ENCODE measurements at places on chromosomes 3 and 15. TPM values are rescaled to one million over a fixed set of nuclear protein-coding genes. Genes with fewer than 3 reads are reported as not detected.

The PYGO1 gene
- total RNA-seq = 17.3 TPM

DNA sequence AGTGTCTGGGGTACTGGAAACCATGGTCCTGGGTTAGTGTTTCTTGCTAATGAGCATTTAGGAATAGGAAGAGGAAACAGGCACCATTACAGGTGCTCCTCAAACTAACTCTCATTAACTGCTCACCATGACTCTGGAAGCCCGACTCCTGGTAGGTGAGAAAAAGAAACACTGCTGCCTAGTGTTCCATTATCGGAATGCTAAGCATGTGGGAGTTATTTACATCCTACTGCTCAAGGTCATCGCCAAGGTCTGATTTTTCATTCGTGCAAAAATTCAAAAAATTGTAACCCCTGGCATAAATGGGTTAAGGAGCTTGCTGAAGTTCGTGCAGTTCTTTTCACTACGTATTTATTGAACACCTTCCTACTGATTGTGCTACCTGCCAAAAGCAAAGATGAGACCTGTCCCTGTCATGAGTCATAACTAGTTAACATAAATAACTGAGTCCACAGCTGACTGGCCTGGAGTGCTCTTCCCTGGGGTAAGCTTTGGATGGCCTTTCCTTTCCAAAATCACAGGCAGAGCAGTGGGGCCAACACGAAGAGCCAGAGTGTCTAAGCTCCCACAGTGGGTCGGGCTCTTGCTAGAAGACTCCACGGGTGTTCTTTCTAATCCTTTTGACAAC is 22.7 kb upstream of the PAQR5 start:
- H3K4me3 ChIP-seq = no peak overlapping the region
- peaks cover 5% of the 10 kb centered on the region for H3K27me3 ChIP-seq
- no peaks in the 10 kb centered on the region for H3K4me1 ChIP-seq
- H3K36me3 ChIP-seq = no peaks in the 10 kb centered on the region

DNA sequence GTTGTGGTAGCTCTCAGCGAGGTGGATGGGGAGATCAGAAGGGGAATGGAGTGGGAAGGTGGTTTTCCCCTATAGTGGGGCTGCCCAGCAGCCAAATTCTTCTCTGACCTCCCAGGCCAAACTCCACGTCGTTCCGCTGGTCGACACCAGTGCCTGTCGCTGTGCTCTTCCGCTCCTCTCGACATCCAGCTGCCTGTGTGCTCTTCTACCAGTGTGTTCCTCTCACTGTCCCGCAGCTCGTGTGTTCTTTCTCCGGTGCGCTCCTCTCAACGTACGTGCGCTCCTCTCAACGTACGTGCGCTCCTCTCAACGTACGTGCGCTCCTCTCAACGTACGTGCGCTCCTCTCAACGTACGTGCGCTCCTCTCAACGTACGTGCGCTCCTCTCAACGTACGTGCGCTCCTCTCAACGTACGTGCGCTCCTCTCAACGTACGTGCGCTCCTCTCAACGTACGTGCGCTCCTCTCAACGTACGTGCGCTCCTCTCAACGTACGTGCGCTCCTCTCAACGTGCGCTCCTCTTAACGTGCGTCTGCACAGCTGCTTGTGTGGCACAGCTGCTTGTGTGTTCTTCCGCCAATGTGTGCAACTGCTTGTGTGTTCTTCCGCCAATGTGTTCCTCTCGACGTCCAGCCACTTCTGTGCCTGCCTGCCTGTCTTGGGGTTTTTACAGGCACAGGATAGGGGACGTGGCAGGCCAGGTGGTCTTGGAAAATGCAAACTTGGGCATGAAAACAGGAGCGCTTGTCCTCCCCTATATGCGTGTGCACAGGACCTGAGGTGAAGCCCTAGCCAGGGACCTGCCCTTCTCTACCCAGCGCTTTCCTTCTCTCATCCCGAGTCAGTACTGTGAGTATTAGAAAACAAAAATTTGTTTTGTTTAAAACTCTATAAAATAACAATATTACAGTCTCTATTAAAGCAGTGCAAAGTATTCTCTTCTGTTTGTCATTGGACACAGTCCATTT is 991.1 kb downstream of the GBE1 start:
- ATAC-seq = no peak
- H3K4me1 ChIP-seq = no peaks in the 10 kb centered on the region
- H3K27ac ChIP-seq = no peak overlapping the region
- no peaks in the 10 kb centered on the region for H3K36me3 ChIP-seq

- H3K36me3 ChIP-seq = no peaks in the 10 kb centered on the region
- H3K4me3 ChIP-seq = no peak overlapping the region
- peaks cover 5% of the 10 kb centered on the region for H3K4me1 ChIP-seq
- H3K27me3 ChIP-seq = peaks cover 10% of the 10 kb centered on the region
- no peak overlapping the region for H3K27ac ChIP-seq
Measured at GRCh38 chr15:43225201-43225949, 4.6 kb upstream of the EPB42 start.

The ARL6 gene
- total RNA-seq = 7.3 TPM

DNA sequence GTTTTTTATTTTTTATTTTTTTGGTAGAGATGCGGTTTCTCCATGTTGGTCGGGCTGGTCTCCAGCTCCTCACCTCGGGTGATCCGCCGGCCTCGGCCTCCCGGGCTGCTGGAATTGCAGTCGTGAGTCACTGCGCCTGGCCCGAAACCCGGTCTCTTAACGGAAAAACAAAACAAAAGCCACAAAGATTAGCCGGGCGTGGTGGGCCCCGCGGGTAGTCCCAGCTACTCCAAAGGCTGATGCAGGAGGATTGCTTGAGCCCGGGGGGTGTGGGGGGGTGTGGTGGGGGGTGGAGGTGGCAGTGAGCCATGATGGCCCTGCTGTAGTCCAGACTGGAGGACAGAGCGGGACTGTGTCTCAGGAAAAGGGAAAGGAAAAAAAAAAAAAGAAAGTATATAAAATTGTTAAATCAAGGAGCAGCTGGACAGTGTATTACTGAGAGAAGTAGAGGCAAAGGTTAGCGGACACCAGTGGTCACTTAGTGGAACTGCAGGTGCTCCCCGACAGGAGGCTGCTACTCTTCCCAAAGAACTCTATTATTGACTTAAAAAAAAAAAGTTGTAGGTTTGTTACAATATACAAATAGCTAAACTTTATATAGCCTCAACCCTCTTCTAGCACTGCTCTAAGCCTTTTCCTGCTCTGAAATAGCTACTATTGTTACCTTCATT is 30.3 kb upstream of the TUBGCP5 start:
- peaks cover 28% of the 10 kb centered on the region for H3K27me3 ChIP-seq
- no peaks in the 10 kb centered on the region for H3K4me1 ChIP-seq
- ATAC-seq = no peak
- H3K36me3 ChIP-seq = no peaks in the 10 kb centered on the region
- no peak overlapping the region for H3K27ac ChIP-seq
- no peak overlapping the region for H3K4me3 ChIP-seq

DNA sequence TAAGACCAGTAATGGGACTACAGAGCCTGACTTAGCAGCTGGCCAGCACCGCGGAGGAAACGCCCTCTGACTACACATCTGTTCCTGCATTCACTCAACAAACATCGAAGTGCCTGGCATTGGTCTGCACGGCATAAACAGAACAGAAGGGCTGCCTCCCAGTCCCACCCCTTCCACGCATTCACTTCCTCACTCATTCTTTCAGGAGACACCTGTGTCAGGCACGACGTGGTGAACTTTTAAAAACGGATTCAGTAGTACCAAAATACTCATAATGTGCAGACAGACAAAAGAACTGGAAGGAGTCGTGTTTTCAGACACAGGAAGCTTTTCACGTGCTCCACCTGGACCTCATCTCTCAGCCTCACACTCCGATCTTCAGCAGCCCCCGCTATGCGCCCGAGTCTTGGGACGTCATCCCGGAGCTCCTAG is 123.3 kb downstream of the XXYLT1 start:
- peaks cover 7% of the 10 kb centered on the region for H3K4me1 ChIP-seq
- peak overlapping the region; percentile 34 for H3K4me3 ChIP-seq
- peak; percentile 65 for ATAC-seq
- no peaks in the 10 kb centered on the region for H3K36me3 ChIP-seq
- H3K27ac ChIP-seq = peak overlapping the region; percentile 34

DNA sequence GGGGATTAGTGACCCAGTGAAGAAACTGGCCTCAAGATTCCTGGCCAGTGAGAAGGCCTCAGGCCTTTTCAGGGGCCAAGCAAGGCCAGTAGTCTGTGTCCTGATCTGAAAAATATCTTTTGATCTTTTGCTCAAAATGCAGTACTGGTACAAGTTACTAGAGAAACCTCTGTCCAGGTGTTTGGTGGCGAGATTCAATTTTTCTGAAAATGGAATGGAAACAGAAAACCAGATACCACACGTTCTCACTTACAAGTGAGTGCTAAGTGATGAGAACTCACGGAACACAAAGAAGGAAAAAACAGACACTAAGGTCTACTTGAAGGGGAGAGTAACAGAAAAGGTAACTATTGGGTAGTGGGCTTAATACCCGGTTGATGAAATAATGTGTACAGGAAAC is 463.4 kb downstream of the ZIC1 start:
- no peaks in the 10 kb centered on the region for H3K4me1 ChIP-seq
- H3K27me3 ChIP-seq = no peaks in the 10 kb centered on the region
- no peak overlapping the region for H3K27ac ChIP-seq
- H3K4me3 ChIP-seq = no peak overlapping the region

- peaks cover 14% of the 10 kb centered on the region for H3K4me1 ChIP-seq
- H3K27ac ChIP-seq = no peak overlapping the region
- no peaks in the 10 kb centered on the region for H3K36me3 ChIP-seq
- no peaks in the 10 kb centered on the region for H3K27me3 ChIP-seq
Measured at GRCh38 chr3:7964899-7965298, 536.7 kb upstream of the LMCD1 start.

DNA sequence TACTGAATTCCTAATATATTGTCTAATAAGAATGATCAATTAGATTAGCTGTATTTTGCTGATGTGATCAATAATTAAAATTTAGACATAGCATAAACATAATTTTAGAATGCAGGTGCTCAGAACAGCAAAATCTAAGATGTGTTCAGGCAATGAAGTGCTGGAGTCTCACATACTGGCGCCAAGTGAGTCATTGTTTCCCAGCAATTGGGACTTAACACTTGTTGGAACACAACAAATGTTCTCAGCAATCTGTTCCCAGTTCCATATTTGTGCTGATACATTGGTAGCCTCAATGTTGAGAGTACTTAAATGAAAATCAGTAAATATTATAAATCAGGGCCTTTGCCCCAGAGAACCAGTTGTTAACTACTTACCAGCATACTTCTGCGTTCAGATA is 619.0 kb downstream of the ROBO1 start:
- no peak overlapping the region for H3K27ac ChIP-seq
- no peak for ATAC-seq
- H3K36me3 ChIP-seq = no peaks in the 10 kb centered on the region
- H3K4me3 ChIP-seq = no peak overlapping the region
- no peaks in the 10 kb centered on the region for H3K27me3 ChIP-seq
- no peaks in the 10 kb centered on the region for H3K4me1 ChIP-seq

The ACOX2 gene
- total RNA-seq = 17.3 TPM

The KNL1 gene
- total RNA-seq = 0.23 TPM

DNA sequence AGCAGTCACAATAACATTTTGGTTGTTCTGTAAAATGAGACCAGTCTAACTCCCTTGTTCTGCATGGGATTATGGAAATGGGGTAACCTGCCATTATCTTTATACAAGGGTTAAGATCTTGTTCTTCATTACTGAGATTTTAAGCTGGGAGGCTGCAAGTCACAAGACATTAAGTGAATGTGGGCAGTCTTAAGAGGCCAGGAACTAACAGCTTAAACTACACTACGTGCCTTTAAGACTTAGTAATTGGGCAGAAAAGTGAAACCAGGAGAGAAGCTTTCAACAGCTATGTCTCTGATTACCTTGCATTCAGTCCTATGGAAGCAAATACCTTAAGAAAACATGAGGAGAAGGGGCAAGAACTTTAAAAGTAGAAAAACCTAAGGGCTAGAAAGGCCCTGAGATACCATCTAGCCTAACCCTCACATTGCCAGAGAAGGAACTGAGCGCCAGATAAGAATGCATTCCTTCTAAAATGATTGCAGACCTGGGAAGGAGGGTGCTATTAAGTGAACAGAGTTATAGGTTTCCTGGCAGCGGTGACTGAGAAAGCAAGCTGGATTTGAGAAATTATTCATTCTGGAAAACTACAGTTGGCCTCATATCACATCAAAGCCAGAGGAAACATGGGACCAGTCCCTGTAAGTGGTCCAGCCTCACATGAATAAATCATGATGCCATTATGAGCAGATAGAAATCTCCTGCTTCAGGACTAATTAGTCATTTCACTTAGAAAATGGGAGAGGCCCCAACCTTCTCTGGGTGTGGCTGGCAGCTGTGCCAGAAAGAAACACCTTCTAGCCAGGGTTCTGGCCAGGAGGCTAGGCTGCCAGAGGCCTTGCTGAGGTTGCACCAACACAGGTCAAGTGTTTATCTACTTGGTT is 32.9 kb downstream of the DAPK2 start:
- H3K36me3 ChIP-seq = no peaks in the 10 kb centered on the region
- no peak overlapping the region for H3K27ac ChIP-seq
- no peaks in the 10 kb centered on the region for H3K4me1 ChIP-seq
- H3K27me3 ChIP-seq = no peaks in the 10 kb centered on the region
- no peak for ATAC-seq

The EPHB1 gene
- total RNA-seq = 2.5 TPM

The TERC gene
- 49.0 TPM for total RNA-seq

GRCh38 chr15:43886558-43886957 is 59.8 kb downstream of the WDR76 start:
- H3K27ac ChIP-seq = no peak overlapping the region
- no peaks in the 10 kb centered on the region for H3K36me3 ChIP-seq
- ATAC-seq = no peak
- H3K4me3 ChIP-seq = no peak overlapping the region
- H3K27me3 ChIP-seq = no peaks in the 10 kb centered on the region

DNA sequence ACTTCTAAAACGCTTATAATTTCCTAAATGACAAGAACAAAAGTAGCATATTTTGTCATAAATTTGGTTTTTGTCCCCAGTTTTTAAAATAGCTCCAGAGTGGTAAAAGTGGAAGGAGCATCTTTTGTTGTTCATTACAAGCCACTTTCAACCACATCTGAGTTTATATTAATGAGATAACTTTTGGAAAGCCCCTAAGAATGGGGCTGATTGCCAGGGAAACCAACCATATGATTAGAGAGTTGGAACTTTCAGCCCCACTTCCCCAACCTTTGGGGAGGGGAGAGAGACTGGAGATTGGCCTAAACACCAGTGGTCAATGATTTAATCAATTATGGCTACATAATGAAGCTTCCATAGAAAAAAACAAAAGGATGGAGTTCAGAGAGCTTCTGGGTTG is 57.4 kb downstream of the CPA3 start:
- ATAC-seq = no peak
- H3K4me3 ChIP-seq = no peak overlapping the region
- H3K36me3 ChIP-seq = no peaks in the 10 kb centered on the region
- no peaks in the 10 kb centered on the region for H3K27me3 ChIP-seq

The SYNPR gene
- total RNA-seq = not detected

- peak; percentile 84 for ATAC-seq
- no peak overlapping the region for H3K4me3 ChIP-seq
- no peak overlapping the region for H3K27ac ChIP-seq
- H3K4me1 ChIP-seq = peaks cover 9% of the 10 kb centered on the region
- no peaks in the 10 kb centered on the region for H3K36me3 ChIP-seq
Measured at GRCh38 chr3:197309528-197310361, 11.3 kb upstream of the DLG1 start.

GRCh38 chr3:13776253-13777050 is 103.4 kb downstream of the WNT7A start:
- H3K4me3 ChIP-seq = no peak overlapping the region
- ATAC-seq = no peak
- peaks cover 27% of the 10 kb centered on the region for H3K27me3 ChIP-seq

- no peak for ATAC-seq
- no peak overlapping the region for H3K4me3 ChIP-seq
- H3K4me1 ChIP-seq = peaks cover 7% of the 10 kb centered on the region
- H3K36me3 ChIP-seq = no peaks in the 10 kb centered on the region
Measured at GRCh38 chr15:91992945-91993344, 139.4 kb downstream of the SLCO3A1 start.

- no peak overlapping the region for H3K27ac ChIP-seq
- no peak overlapping the region for H3K4me3 ChIP-seq
- H3K4me1 ChIP-seq = no peaks in the 10 kb centered on the region
- H3K36me3 ChIP-seq = no peaks in the 10 kb centered on the region
Measured at GRCh38 chr15:71660501-71660900, 149.9 kb upstream of the NR2E3 start.
